Pulmonary artery endothelial cell (primary cell): ENCODE measurements at places on chromosomes 6 and 20. TPM values are rescaled to one million over a fixed set of nuclear protein-coding genes. Genes with fewer than 3 reads are reported as not detected.

BPIFB1 gene
- not detected in 2 replicates for total RNA-seq

- no peak for DNase-seq
Observed at GRCh38 chr20:33650111-33650752, 11.9 kb upstream of the C20orf144 start.

DNA sequence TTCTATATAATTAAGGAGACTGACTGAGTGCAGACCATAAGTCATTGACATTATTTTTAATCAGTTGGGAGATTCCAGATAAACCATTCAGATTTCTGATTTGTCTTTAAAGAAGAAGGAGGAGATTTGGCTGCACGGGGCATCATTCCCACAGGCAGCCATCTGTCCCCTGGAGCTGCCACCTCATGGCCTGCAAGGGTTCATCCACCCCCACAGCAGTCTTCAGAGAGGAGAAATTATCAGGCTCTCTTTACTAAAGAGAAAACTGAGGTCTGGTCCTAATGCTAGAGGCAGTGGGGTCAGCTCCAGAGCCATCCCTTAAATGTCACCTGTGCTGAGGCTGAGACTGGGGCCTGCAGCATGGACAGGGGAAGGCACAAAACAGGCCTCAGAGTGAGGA is 501.3 kb upstream of the SULF2 start:
- DNase-seq = no peak

DNA sequence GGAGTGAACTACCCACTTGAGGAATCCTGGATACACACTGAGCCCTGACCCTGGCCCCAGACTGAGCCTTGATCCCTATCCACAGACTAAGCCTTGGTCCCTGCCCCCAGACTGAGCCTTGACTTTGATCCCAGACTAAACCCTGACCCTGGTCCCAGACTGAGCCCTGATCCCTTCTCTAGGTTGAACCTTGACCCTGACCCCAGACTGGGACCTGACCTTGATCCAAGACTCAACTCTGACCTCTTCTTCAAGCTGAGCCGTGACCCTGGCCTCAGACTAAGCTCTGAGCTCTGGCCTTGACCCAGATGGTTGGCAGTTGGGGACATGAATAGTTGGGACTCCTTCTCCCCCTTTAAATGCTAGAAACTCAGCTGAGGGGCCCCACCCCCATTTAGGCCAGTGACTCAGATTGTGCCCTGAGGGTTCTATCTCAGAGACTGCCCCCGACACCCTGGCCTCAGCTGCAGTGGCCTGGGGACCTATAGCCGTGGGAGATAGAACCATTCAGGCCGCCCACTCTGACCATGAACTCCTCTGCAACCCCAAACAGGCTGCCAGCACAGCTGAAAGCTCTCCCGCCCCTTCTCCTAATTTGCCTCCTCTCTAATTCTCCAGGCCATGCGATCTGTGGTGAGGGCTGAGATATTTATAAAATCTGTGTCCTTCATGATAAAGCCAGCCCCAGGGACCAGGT is 84.7 kb downstream of the DLGAP4 start:
- DNase-seq = no peak

GRCh38 chr6:42278131-42278853 is 60.6 kb upstream of the MRPS10 start:
- DNase-seq = no peak
